ENCODE measurements at places on chromosomes 4 and X.
A peak's percentile ranks its signal among the peaks of the same experiment; 100 is the strongest.

DNA sequence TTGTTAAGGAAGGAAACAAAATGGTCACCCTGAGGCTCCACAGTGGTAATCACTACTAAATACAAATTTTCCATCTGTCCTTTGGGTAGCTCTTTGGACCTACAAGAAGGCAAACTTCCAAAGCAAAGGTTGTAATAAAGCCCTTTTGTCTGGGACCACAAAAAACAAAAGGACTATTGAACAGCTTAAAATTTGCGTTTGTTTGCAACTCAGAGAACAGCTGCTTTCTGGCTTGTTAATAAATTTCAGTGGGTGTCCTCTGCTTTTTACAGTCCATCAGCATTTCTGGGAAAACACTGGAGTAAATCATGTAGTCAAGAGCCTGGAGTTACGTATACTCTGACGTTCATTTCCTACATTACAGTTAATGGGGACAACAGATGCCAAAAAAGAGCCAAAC, 439.7 kb upstream of the DIAPH2 start:
- peak overlapping the region; percentile 62 for H3K27ac ChIP-seq
- H3K4me3 ChIP-seq = no peak overlapping the region
- DNase-seq = no peak
- no peaks in the 10 kb centered on the region for H3K36me3 ChIP-seq
- no peaks in the 10 kb centered on the region for H3K4me1 ChIP-seq

DNA sequence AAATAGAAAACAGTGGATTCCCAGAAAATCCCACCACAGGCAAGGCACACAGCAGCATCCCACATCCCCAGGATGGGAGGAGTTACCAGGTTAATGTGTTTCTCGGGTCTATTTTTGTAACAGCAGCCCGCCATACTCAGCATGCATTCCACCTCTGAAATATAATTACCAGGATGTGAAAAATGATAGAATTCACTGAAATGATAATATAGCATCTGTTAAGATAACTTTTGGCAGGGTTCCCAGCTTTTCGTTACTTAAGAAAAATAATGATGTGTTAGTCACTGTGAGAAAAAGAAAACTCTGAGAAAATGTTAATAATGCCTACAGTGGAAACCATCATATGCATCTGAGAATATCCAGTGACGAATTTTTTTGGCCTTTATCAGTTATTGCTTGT, 87.1 kb downstream of the VCX2 start:
- no peaks in the 10 kb centered on the region for H3K36me3 ChIP-seq
- H3K27me3 ChIP-seq = no peaks in the 10 kb centered on the region

DNA sequence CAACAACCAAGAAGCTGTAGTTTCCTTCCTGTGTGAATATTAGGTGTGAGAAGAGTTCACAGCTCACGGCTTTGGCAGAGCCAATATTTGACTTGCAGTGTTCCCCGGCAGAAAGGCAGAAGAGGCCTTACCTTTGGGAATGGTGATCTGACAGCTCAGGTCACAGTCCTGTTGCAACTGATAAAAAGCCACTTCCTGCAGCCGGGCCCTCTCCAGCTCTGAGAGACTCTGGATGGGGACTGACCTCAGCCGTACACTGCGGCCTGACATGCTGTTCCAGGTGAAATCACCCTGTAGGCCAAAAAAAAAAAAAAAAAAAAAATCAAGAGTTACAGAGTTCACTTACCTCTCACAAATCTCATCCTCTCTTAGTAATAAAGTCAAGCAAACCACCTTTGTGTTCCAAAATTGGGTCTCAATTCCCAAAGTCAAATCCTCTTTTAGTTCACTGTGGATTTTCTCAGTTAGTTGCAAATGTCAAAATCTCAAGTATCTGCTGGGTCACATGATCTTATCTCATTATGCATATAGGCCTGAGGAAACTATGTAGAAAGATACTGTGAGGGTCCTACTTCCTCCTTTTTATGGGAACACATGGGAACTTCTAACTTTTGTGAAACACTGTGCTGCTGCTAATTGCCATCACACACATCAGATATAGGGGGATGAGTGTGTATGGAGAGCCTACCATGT, 38.6 kb upstream of the AMELX start:
- H3K27ac ChIP-seq = no peak overlapping the region
- H3K4me1 ChIP-seq = no peaks in the 10 kb centered on the region
- no peaks in the 10 kb centered on the region for H3K36me3 ChIP-seq

DNA sequence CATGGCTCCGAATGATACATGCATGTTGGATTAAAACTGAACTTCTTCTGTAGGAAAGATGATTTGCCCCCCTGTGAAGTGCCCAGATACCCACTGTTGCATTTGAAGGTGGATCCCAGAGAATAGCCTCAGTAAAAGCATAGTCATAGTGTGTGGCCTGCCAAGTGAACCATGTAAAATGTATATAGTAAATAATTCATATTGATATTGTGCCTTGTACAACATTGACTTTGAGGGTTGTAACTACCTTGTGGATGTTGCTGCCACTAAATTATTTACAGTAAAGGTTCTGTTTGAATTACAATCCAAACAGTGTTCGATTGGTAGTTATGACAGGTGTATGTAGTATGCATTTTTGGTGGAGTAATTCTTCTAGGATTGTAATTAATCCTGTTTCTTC, 19.2 kb downstream of the TMEM131L start:
- H3K36me3 ChIP-seq = no peaks in the 10 kb centered on the region
- no peak for DNase-seq
- H3K27ac ChIP-seq = no peak overlapping the region
- peaks cover 20% of the 10 kb centered on the region for H3K4me1 ChIP-seq
- no peak overlapping the region for H3K4me3 ChIP-seq

DNA sequence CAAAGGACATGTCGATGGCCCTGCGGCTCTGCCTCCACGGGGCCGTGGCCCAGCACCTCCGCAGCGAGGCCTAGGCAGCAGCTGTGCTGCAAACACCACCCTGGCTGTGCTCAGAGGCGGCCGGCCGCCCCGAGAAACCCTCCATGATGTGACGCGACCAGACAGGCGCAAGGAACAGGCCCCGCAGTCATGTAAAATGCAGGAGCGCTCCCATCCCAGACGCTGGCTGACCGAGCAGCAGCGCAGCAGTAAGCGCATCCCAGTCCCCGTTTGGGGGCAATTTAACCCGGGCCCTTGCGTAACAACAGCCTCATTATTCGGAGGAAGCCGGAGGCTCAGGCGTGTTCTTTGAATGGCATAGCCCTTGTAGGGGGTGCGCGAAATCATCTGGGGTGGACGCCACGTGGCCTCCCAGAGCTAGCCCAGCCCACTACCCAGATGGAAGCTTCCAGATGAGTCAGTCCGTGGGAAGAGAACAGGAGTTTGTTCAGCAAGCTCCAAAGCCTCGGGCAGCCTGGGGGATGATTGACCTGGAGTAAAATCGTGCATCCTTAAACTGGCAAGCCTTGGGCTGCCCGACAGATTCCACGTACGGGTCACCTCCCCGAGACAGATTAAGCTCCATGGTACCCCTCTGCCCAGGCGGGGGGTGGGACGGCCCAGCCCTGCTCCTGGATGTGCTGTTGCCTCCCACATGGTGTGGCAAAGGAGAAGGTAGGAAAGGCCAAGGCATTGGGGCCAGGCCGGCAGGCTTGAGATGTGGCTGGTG, 124.0 kb downstream of the HMX1 start:
- no peak overlapping the region for H3K4me3 ChIP-seq
- H3K4me1 ChIP-seq = no peaks in the 10 kb centered on the region
- no peak for DNase-seq
- H3K36me3 ChIP-seq = no peaks in the 10 kb centered on the region

DNA sequence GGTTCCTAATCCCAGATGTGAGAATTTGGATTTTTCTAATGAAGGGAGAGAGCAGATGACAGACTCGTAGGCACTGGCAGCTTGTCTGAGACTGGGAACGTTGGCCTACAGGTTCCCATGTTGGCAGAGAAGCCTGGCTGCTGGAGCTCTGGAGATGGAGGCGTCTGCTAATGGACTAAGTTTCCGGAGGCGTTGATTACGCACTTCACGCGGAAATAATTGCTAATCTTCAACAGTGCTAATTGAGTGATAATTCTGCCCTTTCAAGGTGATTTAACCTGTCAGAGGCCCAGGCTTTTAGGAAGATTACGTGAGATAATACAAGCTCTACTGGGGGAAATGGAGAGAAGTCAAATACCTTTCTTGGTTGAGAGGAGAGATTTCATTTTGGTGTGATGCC, 77.4 kb downstream of the PSAPL1 start:
- no peaks in the 10 kb centered on the region for H3K27me3 ChIP-seq
- H3K27ac ChIP-seq = no peak overlapping the region
- H3K4me3 ChIP-seq = no peak overlapping the region
- no peak for DNase-seq
- H3K36me3 ChIP-seq = no peaks in the 10 kb centered on the region

- H3K27ac ChIP-seq = no peak overlapping the region
- H3K4me1 ChIP-seq = peaks cover 10% of the 10 kb centered on the region
- H3K27me3 ChIP-seq = no peaks in the 10 kb centered on the region
- H3K36me3 ChIP-seq = no peaks in the 10 kb centered on the region
- H3K4me3 ChIP-seq = no peak overlapping the region
Observed at GRCh38 chrX:40009462-40009851, 88.3 kb downstream of the BCOR start.

DNA sequence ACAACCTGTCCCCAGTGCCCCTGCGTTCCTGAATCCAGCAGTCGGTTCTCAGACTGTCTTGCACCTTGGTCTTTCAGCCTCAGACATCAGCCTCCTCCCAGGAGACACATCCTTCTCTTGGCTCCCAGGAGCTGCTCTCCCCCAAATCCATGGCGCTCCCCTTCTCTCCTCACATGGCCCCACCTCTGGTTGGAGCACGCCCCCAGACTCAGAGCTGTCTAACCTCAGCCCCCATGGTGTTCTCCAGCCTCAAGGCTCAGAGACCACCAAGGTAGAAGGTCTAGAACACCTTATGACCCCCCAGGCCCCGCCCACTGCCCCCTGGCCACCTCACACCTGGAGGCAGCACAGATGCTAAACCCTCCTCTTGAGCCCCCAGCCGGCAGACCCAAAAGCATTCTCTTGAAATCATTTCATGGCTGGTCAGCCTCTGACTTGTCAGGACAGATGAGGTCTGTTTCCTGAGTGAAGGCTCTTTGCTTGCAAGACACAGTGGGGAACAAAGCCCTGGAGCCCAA, 47.9 kb downstream of the ADRA2C start:
- H3K4me3 ChIP-seq = no peak overlapping the region
- DNase-seq = no peak
- H3K36me3 ChIP-seq = no peaks in the 10 kb centered on the region
- no peaks in the 10 kb centered on the region for H3K4me1 ChIP-seq
- no peaks in the 10 kb centered on the region for H3K27me3 ChIP-seq

- DNase-seq = no peak
- H3K27ac ChIP-seq = no peak overlapping the region
- no peaks in the 10 kb centered on the region for H3K36me3 ChIP-seq
- H3K4me1 ChIP-seq = no peaks in the 10 kb centered on the region
Observed at GRCh38 chr4:56931924-56932323, 24.2 kb downstream of the REST start.

GRCh38 chr4:173794662-173795061, 264.6 kb upstream of the HAND2 start:
- no peak overlapping the region for H3K27ac ChIP-seq
- H3K27me3 ChIP-seq = no peaks in the 10 kb centered on the region
- no peaks in the 10 kb centered on the region for H3K36me3 ChIP-seq
- H3K4me3 ChIP-seq = no peak overlapping the region
- H3K4me1 ChIP-seq = no peaks in the 10 kb centered on the region

GRCh38 chrX:27917713-27918500, 63.3 kb downstream of the DCAF8L1 start:
- no peaks in the 10 kb centered on the region for H3K27me3 ChIP-seq
- no peaks in the 10 kb centered on the region for H3K4me1 ChIP-seq
- no peak overlapping the region for H3K27ac ChIP-seq
- no peak for DNase-seq
- no peak overlapping the region for H3K4me3 ChIP-seq

GRCh38 chr4:154590329-154591006, at the start of gene FGA:
Gene FGA, minus strand, starts transcription at chr4:154590742. Its CDS starts 55 bp downstream, at chr4:154590687.
- no peaks in the 10 kb centered on the region for H3K36me3 ChIP-seq
- H3K27ac ChIP-seq = no peak within 1 kb of the TSS
- no peaks in the 10 kb centered on the region for H3K4me1 ChIP-seq
- H3K4me3 ChIP-seq = no peak within 1 kb of the TSS
- no peaks in the 10 kb centered on the region for H3K27me3 ChIP-seq

DNA sequence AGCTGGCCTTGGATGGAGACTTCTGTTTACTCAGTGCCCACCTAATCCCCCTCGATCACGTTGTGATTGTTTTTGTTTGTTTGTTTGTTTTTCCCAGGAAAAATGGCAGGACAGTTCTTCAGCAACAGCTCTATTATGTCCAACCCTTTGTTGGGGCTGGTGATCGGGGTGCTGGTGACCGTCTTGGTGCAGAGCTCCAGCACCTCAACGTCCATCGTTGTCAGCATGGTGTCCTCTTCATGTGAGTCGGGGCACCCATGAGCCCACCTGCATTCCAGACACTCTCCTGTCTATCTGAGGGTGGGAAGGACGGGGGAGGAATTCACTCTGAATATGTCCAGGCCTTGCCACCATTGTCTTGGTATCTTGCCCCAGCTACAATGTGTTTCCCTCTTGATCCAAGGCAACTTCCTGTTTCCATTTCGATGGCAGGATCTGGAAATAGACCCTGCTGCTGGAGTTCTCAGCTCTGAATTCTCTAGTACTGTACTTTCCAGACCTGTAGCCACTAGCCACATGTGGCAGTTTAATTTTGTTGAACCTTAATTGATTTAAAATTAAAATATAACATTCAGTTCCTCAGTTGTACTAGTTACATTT, 10.5 kb downstream of the SLC34A2 start:
- H3K4me3 ChIP-seq = no peak overlapping the region
- H3K27me3 ChIP-seq = no peaks in the 10 kb centered on the region
- no peaks in the 10 kb centered on the region for H3K36me3 ChIP-seq
- no peak for DNase-seq
- H3K27ac ChIP-seq = no peak overlapping the region

DNA sequence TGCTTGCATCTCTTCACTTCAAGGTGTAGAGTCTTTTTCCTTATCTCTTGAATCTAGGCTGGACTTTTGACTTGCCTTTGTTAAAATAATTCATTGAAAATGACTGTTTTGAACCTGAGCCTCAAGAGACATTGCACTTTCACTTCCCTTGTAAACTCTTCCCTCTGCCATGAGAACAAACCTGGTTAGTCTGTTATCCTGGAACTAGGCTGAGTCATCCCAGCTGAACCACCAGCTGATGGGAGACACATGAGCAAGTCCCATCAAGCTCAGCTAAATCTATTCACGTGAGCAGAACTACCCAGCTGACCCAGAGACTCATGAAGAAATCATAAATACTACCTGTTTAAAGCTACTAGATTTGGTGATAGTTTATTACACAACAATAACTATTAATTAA, 202.3 kb upstream of the CENPE start:
- no peaks in the 10 kb centered on the region for H3K27me3 ChIP-seq
- no peak overlapping the region for H3K27ac ChIP-seq
- DNase-seq = no peak
- H3K4me3 ChIP-seq = no peak overlapping the region
- H3K4me1 ChIP-seq = no peaks in the 10 kb centered on the region
- no peaks in the 10 kb centered on the region for H3K36me3 ChIP-seq

GRCh38 chrX:40105835-40106675, 8.3 kb upstream of the BCOR start:
- H3K36me3 ChIP-seq = no peaks in the 10 kb centered on the region
- no peaks in the 10 kb centered on the region for H3K4me1 ChIP-seq
- H3K4me3 ChIP-seq = peak overlapping the region; percentile 50
- H3K27me3 ChIP-seq = no peaks in the 10 kb centered on the region

DNA sequence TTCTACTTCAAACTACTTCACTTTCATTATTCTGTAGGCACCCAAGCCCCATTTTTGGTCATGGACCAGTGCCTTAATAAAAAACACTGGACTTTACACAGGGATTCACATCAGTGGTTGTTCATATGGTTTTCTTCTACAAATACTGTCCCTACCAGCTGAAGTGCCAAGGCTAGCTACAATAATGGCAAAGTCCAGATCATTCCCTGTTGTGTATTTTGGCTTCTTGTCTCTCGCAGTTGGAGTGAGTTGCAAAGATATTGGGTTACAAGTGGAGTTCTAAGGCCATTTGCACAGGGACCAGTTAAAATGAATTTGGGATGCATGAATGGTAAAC, 16.7 kb upstream of the ANKRD17 start:
- no peaks in the 10 kb centered on the region for H3K4me1 ChIP-seq
- H3K27ac ChIP-seq = no peak overlapping the region
- H3K27me3 ChIP-seq = no peaks in the 10 kb centered on the region

All from tibial nerve (tissue), 4 donors.